ENCODE measurements at places on chromosomes 6 and 20.

GRCh38 chr6:73511796-73512195 lies 9.0 kb downstream of the EEF1A1 start:
- DNase-seq: no peak

GRCh38 chr20:44471481-44471882 lies 4.2 kb upstream of the TTPAL start:
- no peak for DNase-seq

DNA sequence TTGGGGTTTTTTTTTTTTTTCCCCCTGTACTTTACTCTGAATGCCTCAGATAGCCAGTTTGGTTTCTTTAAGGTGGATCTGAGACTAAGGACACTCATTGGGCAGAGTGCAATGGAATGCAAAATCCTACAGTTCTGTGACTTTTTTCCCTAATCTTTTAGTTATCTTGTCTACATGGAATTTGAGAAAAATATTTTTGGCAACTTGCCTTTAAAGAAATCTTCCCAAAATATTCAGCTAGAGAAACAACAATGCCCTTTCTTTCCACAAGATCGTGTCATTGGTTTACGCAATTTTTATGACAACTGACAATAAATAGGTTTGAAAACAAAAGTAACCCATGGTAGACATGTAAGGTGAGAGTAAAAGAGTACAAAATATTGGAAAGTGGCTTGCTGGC lies 171.7 kb upstream of the LAMP5 start:
- DNase-seq: no peak

DNA sequence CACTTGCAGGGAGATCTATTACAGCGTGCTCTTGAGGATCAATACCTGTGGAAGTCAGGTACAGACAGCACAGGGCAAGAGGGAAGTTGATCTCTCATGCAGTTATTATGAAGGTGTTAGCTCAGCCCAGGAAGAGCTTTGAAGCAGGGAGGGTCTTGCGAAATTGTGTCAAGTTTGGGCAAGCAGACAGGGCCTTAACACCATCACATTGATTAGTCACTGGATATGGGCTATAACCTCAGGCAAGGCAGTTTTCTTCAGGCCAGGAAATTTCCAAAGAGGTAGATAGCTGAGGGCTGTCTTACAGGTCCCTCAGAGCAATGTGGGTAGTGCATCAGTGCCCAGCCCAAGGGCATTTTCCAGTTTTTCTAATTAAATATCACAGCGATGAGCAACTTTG lies 643.8 kb downstream of the DHX35 start:
- DNase-seq: no peak

- DNase-seq: no peak
These were observed 73.1 kb downstream of the TPBG start for GRCh38 chr6:82436740-82437139.

DNA sequence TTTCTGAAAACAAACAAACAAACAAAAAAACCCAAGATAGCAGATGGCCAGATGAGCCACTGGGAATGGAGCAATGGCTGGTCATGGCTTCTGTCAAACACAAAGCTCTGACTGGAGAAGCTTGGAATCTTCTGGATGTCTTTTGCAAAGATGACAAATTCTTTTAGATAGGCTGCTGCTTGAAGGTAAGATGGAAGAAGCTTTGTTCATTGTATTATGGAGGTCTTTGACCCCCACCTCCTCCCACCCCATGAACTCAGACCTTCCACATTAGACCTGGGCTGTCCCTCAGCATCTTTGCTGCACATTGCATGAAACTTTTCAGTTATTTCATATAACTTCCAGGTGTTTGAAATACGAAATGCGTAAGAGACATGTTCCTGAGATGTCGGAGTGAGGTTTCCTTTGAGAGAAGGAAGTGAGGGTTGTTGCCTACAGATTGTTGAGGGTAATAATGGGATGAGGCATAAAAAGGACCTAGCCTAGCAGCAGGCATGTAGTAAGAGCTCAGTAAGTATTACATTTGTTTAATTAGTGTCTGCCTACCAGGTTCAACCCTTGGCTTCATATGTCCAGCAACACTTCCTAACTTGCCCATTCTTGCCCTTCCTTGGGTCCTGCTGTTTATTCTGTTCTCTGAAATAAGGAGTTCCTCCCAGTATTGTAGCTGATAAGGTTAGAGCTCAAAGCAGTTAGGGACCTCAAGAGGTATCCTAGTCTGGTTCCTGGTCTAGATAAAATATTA lies 51.4 kb upstream of the IER3 start:
- no peak for DNase-seq

DNA sequence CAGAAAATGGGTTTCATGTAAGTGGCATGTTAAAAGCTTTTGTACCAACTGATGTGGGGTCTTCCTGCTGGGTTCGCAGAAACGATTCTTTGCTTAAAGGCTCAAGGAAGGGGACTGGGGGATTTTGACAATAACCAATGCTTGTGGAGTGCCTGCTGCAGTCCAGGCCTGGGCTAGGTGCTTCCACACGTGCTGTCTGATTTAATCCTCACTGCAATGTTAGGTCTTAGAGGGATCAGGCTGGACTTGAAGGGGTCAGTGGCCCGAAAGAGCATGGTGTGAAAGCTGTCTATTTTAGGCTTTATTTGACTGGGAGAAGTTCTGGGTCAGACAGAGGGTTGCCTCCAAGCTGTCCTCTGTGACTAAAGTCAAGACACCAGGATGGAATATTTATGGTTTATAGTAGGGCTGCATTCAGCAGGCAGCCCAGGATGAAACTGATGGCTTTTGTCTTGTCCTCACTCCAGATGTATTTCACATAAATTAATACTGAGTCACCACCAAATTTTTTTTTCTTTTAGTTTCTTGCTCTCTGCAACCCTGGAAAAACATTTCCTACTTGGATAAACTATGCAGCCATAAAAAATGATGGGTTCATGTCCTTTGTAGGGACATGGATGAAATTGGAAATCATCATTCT lies 219.1 kb downstream of the ZMYND8 start:
- DNase-seq: no peak

DNA sequence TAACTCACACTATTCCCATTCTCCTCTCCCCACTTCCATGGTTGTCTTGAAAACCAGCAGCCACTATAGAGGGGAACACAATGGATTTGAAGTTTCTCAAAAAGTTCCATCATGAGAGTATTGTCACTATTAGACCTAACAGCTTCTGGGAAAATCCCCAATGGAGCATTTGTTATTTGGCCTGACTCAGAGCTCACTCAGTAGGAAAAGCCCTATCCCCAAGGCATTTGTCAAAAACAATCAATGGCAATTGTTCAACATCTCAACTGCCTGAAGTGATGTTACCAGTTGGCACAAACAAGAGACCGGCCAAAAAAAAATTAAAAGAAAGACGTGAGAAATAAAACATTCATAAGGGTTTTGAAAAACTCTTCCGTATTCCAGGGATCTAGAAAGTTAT lies 98.8 kb downstream of the MYLK4 start:
- DNase-seq: no peak

DNA sequence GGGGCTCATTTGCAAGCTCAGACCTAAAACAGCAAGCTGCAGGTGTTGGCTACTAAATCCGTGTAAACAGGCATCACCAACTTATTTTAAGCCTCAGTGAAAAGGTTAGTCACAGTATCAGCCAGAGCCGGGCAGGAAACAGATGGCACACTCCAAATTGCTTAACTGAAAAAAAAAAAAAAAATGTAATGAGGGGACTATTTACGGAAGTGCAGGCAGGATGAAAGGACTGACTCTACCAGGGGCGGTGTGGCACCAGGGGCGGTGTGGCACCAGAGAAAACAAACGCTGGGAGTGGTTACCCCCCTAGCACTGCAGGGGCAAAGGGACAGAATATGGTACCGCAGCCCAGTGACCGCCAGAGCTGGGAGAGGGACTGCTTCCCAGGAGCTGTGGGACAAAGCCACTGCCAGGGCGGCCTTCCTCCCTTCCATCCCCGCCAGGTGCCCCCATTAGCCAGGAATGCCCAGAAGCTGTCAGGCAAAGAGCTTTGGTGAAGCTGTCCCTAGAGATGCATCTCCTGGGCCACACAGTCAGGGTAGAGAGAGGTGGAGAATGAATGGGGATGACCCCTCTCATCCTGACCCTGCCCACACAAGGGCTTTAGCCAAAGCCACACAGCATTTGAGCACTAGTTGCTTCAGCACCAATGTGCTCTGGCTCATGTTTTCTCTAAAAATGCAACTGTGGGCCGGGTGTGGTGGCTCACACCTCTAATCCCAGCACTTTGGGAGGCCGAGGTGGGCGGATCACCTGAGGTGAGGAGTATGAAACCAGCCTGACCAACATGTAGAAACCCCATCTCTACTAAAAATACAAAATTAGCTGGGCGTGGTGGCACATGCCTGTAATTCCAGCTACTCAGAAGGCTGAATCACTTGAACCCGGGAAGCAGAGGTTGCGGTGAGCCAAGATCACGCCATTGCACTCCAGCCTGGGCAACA lies 39.6 kb upstream of the GFOD1 start:
- DNase-seq: peak; percentile 9

DNA sequence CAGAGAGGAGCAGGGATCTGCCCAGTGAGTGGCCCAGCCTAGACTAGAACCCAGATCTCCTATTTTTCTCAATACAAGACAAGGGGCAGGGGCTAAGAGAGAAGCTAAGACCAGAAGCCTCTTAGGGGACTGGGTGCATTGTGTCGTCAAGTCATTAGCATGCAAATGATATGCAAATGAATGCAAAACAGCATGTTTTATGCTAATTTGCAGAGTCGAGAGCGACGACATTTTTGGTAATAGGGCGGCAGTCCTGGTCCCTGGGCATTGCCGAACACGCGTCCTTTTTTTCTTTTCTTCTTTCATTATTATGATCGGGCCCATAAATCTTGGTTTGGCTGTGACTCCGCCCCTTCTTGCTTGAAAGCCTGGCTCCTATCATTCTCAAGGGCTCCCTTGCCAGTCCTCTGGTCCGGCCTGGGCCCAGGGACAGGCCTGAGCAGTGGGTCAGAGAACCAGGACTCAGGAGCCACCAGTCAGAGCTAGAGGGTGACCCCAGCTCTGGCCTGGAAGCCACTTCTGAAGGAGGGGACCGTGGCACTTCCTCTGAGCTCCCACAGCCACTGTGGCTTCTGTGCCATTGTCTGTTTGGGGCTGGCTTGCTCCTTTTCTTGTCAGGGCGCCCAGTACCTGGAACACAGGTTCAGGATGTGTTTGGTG lies 32.0 kb upstream of the SCRT2 start:
- DNase-seq: no peak

DNA sequence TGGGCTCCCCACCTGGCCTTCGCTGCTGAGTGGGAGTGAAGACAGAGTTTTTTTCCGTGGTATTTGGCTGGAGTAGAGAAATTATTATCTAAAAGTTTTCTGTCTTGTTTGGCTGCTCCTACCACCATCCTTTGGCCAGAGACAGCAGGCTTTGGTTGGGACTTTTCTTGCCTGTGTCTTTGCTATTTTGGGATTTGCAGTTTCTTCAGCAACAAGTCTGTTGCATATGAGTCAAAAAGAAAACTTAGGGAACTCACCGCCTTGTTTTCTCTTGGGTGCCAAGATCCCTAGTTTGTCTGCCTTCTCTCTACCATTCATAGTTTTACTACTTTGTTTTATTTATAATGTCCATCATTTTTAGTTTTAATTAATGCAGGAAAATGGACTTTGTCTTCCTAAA lies 683.8 kb downstream of the DOK5 start:
- no peak for DNase-seq

DNA sequence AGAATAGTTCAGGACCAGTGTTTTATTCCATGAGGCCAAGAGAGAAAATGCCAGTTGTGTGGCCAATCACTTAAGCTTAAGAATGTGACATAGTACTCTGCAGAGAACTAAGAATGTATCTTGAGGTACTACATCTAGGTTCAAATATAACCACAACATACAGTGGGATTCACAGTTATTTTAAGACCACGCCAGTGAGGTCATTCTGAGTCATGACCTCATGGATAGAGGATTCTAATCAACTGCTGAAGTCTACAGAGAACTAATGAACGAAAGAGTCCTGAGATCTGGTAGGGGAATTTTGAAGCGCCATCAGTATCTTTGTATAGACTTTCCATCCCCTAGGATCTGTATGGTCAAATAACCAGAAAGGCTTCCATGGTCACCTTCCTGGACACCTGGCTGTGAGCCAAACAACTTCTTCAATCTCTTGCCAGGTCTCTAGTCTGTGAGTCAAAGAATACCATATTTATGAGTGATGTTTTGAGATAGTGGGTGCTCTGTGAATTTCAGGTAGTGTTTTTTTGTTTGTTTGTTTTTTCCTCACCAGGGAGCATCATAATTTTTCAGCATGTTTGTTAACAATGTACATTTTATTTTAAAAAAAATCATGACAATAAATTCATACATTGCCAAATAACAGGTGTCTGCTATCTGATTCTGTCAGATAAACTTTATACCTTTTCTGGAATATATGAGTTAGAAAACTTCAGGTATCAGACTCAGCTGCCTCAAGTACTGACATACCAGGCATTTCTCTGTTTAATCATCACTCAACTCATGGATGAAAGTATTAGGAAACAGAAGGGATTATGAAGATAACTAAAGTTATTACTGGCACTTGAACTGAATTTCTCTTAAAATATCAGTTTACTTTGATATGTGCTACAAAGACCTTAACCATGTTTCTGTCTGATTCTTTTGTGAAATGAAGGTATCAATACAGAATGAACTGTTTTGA lies 217.9 kb downstream of the PLCB4 start:
- no peak for DNase-seq

DNA sequence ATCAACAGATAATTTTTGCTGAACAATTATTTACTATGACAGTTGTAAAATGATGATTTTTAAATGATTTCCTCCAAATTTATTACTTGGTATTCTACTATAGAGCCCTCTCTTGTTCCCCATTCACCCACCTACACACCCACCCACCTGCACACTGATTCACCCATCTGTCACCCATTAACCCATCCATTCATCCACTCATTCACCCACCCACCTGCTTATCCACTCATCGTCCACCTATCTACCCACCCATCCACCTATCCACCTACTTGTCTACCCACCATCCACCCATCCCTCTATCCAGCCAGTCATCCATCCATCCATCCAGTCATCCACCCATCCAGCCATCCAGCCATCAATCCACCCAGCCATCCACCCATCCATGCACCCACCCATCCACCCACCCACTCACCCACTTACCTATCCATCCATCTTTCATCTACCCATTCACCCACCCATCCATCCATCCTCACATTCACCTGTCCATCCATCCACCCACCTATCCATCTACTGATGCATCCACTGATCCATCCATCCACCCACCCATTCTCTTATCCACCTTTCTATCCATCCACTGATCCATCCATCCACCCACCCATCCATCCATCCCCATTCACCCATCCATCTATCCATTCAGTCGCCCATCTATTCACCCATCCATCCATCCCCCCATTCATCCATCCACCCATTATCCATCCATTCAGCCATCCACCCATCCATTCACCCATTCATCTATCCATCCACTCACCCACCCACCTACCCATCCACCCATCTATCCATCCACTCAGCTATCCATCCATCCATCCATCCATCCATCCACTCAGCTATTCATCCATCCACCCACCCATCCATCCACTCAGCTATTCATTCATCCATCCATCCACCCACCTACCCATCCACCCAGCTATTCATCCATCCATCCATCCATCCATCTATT lies 72.0 kb downstream of the SYNJ2 start:
- no peak for DNase-seq

DNA sequence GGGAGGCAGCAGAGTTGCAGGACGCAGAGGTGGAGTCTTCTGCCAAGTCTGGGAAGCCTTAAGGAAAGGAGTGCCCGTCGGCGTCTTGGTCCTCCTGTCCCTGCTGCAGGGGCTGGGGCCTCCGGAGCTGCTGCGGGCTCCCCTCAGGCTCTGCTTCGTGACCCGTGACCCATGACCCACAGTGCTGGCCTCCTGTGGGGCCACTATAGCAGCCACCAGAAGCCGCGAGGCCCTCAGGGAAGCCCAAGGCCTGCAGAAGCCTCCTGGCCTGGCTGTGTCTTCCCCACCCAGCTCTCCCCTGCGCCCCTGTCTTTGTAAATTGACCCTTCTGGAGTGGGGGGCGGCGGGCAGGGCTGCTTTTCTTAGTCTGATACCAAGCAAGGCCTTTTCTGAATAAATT lies 3.3 kb upstream of the COL9A3 start:
- DNase-seq: no peak
